ENCODE measurements at places on chromosomes 16 and 17.

- no peak for DNase-seq
Measured at GRCh38 chr17:34484193-34484733, 95.1 kb upstream of the TMEM132E start.

- no peak for DNase-seq
Measured at GRCh38 chr16:70703041-70703834, 17.4 kb upstream of the MTSS2 start.

GRCh38 chr16:67653789-67654402 is 6.2 kb downstream of the ACD start:
- DNase-seq = no peak

DNA sequence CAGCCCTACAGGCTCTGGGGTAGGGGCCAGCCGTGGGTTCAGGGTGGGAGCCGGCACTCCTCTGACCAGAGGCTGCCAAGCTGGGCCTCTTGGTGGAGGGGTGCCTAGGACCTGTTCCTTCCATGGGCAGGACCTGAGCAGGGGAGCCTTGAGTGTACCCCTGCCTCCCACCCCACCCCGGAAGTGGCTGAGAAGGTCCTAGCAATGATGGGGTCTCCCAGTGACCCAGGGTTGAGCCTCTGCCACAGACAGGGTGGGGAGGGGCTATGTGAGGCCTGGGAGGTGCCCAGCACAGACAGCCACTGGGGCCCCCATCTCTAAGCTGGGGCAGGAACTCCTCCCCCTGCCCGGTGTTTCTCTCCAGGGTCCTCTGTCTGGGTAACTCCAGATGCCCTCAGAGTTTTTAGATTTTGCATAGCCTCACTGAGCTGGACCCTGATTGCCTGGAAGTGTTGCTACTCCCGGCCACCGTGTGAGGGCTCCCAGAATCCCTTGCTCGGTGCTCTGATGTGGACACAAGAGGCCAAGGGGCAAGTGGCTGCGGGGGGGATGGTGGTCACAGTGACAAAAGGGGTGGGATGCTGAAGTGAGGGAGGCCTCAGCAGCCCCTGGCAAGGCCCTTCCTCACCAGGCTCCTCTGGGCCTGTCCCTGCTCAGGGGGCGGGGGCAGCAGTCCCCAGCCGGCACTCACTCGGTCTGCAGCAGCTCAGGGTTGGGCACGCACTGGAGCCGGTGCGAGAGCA is 6.4 kb upstream of the MTSS2 start:
- DNase-seq = no peak

DNA sequence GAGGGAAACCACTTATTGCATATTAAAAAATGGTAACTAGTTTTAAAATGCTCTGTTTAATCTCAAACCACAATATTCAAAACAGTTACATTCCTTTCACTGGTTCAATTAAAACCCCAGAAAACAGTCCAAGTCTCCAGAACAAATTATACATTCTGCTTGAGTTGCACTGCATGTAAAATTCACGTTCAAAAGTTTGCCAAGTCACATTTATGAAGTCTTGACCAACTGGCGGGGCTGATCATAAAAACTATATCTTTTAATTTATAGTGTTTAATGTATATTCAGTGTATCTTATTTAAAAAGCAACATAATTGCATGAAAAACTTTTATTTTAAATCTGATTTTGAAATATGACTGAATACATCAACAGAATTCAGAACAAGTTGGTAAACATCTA is 25.0 kb downstream of the CPPED1 start:
- no peak for DNase-seq

DNA sequence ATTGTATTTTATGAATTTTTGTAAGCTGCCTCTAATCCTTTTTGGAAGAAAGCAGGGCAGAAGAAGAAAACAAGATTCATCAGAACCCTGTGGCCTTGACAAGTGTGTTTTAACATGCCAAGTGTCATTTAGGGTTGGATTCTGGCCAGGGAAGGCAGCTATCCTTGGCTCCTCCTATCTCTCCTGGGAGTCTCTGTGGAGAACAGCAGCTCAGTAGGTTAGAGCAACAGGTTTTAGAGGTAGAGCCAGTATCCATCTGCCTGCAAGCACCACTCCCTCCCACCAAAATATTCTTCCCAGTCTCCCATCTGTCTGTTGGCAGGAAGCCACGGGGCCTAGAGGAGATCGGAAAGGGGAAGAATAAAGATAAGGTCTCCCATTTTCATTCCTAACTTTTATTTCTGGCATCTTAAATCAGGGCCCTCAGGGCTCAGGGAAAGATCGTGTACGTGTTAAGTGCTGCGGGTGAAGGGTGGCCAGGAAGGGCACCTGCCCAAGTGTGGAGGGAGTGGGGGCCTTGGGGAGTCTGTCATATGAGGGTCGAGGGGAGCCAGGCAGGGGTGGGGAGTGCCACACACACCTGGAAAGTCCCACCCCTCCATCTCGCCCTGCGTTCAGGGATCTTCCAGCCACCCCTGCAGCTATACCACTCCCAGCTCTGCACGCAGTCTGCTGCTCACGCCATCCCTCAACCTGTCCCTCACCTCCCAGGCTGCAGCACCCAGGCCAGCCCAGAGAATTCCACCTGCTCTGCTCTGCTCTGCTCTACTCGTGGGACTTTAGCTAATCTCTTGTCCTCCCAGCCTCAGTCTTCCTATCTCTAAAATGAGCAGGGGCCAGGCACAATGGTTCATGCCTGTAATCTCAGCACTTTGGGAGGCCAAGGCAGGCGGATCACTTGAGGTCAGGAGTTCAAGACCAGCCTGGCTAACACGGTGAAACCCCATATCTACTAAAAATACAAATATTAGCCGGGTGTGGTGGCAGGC is 17.1 kb upstream of the CPSF4L start:
- DNase-seq = no peak

- no peak for DNase-seq
Measured at GRCh38 chr17:77151186-77151585, 10.4 kb downstream of the SEC14L1 start.

GRCh38 chr17:4045487-4045886 is 81.2 kb upstream of the ATP2A3 start:
- DNase-seq = no peak

DNA sequence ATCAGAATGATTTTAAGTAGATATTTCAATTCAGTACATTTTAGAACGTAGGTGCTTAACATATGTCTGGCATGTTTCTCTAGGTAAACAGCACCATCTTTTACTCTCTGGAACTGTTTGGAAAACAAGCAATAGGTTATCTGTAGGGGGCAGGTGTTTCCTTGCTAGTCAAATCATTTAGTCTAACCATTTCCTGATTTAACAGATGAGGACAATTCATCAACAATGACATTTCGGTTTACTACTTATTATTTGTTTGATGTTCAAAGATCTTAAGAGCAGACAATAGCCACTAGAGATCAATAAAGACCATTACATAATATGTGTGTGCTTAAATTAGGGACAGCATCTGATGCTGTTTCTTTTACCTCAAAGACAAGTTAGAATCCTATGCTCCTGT is 173.1 kb downstream of the CEP112 start:
- no peak for DNase-seq

GRCh38 chr17:57279432-57279831 is 23.1 kb downstream of the MSI2 start:
- DNase-seq = no peak

- no peak for DNase-seq
Measured at GRCh38 chr17:78979780-78980623, at the start of gene LGALS3BP. Gene LGALS3BP (minus strand): TSS chr17:78979923. CDS start chr17:78977191, 2,732 bp downstream.

DNA sequence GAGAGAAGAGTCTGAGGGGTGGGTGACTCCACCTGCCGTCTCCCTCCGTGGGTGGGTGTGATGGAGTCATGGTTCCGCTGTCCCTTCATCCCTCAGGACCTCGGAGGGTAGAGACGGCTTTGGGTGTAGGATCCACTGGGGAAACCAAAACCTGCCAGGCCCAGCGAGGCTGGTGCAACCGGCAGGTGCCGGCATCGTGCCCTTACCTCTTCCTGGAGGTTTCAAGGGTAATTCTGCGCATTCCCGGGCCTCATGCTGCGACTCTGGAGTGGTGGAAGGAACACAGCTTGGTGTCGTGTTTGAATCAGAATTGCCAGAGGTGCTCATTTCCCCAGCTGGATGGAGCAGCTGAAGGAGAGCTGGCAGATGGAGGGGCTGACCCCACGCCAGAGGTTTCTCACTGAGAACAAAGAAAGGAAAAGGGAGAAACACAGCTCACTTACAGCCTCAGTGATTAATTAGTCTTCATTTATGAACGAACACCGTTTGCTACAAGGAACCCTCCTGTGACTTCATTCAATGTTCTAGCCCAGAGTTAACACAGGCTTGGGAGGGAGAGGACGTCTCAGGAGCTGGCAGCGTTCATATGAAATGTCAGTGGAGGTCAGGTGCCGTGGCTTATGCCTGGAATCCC is 16.3 kb upstream of the ATP2A3 start:
- DNase-seq = no peak

DNA sequence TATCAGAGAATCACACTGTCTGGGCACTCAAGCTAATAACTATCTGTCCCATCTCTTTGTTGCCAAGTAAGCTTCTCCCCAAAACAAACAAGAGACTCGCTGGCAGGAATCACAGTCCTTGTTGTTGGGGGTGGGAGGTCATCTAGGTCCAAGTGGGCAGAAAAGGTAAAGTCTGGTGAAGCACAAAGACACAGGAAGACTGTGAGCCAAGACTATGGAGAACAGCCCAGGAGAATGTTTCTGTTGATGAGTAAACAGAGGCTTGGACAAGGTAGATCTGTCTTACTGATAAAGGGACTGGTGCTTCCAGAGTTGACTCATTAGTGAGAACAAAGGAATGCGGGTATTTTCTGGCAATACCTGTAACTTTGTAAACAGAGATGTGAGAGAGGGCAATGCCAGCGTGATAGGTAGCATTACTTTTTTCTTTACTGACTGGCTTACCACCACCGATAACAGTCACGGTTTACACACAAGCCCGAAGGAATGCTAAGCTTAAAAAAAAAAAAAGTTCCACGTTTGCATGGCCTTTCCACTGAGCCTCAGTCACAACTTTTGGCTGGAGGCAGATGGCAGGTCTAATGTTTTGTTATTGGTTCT is 11.5 kb upstream of the MMD start:
- no peak for DNase-seq

DNA sequence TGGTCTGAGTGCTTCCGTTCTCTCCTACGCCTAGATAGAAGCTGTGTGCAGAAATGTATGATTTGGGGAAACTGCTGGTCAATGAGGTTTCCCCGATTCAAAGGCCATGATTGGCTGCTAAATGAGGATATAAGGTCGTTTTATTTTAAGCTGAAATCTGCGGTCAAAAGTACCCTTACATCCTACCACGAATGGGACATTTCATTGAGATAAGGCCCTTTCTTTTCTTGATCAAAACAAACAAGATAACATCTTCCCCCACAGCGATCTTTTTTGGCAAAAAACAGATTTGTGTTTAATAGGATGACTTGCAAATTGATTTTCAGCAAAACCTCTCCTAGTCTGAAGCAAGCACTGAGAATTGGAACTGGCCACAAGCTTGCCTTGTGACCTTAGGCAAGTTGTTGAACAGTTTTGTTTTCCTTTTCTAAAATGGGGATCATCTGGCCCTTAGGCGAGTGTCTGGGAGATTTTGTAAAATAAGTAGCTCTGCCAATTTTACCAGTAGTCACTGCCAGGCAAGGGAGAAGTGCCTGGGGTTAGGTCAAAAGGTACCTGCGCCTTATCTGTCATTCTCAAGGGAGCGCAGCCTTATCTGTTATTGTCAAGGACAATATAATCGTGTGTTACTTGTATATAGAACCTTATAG is 635 bp downstream of the SCPEP1 start:
- no peak for DNase-seq

DNA sequence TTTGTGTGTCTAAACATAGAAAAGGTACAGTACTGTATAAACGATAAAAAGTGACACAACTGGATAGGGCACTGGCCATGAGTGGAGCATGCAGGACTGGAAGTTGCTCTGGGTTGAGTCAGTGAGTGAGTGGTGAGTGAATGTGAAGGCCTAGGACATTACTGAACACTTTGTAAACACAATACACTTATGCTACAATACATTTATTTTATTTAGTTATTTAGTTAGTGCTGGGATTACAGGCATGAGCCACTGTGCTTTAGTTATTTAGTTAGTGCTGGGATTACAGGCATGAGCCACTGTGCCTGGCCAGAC is 4.6 kb downstream of the CFAP20 start:
- no peak for DNase-seq

- no peak for DNase-seq
Measured at GRCh38 chr16:716200-716568, 1.3 kb downstream of the METRN start.

Data from left renal cortex interstitium (tissue), 4 donors.